Activated T-cell treated with anti-CD3 and anti-CD28 coated beads, Interleukin-2, amount 50 U/mL, for 72 hours (primary cell): ENCODE measurements at places on chromosomes 16 and 17. TPM values are rescaled to one million over a fixed set of nuclear protein-coding genes. Genes with fewer than 3 reads are reported as not detected.

- DNase-seq = no peak
Measured at GRCh38 chr16:19484096-19484495, 37.8 kb downstream of the GDE1 start.

GRCh38 chr16:52568983-52569690 lies 22.2 kb upstream of the TOX3 start:
- no peak for DNase-seq

DNA sequence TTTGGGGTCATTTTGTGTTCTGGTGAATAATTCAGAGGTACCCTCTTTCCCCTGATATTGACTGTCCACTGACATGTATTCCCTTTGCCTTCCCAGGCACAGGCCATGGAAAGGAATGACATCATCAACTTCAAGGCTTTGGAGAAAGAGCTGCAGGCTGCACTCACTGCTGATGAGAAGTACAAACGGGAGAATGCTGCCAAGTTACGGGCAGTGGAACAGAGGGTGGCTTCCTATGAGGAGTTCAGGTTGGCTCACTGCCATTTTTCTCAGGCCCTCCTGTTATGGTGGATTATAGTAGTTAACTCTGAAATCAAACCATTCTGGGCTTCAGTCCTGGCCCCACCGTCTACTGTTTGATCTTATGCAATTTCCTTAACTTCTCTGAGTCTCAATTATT lies 1.6 kb upstream of the EFTUD2 start:
- no peak for DNase-seq

The PEMT gene
- 21.6 TPM for total RNA-seq

- DNase-seq = peak; percentile 13
Measured at GRCh38 chr17:34261568-34262337, 6.7 kb downstream of the CCL2 start.

DNA sequence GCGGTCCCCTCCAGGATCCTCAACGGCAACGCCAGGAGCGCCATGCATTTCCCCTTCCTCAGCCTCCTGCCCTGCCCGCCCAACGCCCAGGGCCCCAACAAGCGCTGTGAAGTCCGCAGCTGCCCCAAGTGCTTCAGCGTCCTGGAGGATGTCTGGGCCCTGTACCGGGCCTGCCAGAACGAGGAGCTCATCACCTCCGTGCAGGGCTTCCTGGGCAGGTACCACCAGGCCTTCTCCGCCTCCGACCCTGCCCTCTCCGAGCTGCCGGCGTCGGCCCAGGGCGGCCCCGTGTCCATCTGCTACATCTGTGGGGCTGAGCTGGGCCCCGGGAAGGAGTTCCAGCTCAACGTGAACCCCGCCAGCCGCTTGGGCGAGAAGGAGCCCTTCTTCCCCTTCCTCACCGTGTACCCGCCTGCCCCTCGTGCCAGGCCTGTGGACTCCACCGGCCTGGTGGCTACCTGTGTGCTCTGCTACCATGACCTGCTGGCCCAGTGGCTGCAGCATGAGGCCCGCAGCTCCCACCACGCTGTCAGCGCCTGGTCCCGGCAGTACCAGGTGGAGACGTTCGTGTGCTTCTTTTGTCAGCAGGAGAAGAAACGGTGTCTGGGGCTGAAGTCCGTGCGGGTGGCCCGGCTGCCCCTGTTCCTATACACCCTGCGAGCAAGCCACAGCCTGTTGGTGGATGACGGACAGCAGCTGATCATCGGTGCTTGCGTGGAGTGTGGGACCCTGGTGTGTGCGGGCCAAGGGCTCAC lies 58.9 kb upstream of the CIBAR2 start:
- DNase-seq = no peak
